ENCODE measurements at places on chromosomes 2 and 18.

DNA sequence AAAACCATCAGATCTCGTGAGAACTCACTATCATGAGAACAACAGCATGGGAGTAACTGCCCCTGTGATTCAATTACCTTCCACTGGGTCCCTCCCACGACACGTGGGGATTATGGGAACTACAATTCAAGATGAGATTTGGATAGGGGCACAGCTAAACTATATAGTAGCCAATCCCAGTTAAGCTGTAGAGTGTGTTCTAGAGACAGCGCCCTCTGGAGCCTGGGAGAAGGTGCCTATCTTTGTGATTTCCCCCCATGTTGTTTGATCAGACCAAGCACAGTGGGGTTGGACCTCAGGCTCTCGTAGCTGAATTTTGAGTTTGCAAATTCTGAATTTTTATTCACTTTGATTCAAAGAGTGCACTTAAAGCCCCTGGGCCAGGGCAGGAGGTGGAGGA is 108.2 kb upstream of the TWIST2 start:
- DNase-seq = no peak
- peaks cover 15% of the 10 kb centered on the region for H3K27me3 ChIP-seq
- no peaks in the 10 kb centered on the region for H3K4me1 ChIP-seq
- no peaks in the 10 kb centered on the region for H3K36me3 ChIP-seq
- H3K27ac ChIP-seq = no peak overlapping the region

DNA sequence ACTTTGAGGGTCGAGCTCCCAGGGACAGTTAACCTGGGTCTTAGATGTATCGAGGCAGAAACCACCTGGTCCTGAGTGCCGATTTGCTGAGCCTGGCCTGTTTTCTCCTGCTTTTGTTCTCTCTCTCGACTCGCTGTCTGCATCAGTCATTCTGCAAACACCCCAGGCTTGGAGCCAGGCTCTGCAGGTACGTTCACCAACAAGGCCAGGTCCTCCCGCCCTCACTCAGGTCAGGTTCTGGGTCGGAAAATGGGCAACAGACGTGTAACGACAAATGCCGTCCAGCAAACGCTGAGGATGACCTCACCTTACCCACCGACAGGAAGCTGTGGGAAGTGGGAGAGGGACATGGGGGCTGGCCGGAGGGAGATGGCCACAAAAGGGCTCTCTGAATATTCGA is 57.7 kb upstream of the PXDN start:
- H3K27ac ChIP-seq = no peak overlapping the region
- H3K4me3 ChIP-seq = no peak overlapping the region
- DNase-seq = no peak
- H3K27me3 ChIP-seq = no peaks in the 10 kb centered on the region

DNA sequence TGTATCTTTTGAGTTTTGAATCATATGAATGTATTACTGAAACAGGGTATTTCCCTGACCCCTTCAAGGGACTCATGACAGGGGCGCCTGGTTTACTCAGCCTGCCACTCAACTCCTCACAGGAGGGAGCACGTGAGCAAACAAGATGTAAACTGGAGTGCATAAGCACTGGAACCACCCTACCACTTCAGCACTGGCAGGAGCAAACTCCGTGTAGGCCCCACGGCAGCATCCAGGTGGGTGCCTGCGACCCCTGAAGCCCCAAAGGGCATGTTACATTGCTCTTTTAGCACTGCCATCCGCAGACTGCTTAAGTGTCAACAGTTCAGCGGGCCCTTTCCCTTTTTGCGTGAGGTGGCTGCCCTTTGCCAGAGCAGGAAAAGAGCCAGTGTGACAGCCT is 8.2 kb upstream of the DAPL1 start:
- no peaks in the 10 kb centered on the region for H3K36me3 ChIP-seq
- H3K4me1 ChIP-seq = no peaks in the 10 kb centered on the region
- no peak overlapping the region for H3K4me3 ChIP-seq
- no peaks in the 10 kb centered on the region for H3K27me3 ChIP-seq
- no peak for DNase-seq

DNA sequence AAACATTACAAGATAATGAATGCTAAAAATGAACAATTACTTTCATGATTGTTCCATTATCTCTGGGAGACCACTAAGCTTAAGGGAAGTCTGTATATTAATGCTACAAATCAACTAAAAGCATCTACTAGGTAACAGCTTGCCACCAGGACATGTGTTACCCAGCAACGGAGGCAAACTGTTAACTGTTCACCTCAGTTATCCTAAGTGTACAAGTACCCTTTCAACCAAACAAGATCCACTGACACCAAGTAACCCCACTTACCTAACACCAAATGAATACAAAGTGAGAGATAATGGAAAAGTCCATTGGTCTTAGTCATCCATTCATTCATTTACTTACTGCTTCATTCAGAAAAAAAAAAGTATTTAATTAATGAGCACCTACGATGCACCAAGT is 54.7 kb upstream of the KIDINS220 start:
- H3K4me3 ChIP-seq = no peak overlapping the region
- DNase-seq = no peak
- peaks cover 14% of the 10 kb centered on the region for H3K36me3 ChIP-seq

DNA sequence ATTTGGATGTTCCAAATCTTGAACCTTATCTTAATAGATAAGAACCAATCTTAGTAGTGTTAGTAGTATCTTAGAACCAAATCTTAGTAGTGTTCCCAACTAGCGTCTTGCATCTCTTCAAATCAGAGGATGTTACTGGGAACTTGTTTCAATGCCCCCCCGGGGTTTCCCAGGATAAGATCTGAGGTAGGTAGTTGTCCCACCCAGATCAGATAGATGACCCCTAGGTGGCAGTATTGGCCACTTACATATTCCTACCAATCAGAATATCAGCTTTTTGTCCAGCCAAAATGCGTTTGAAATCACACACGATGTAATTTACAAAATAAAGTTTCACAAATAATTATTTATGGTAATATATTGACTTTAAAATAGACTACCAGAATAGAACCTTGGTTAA is 314.8 kb downstream of the MBD2 start:
- no peaks in the 10 kb centered on the region for H3K36me3 ChIP-seq
- H3K27me3 ChIP-seq = no peaks in the 10 kb centered on the region
- no peak overlapping the region for H3K27ac ChIP-seq
- H3K4me1 ChIP-seq = no peaks in the 10 kb centered on the region
- H3K4me3 ChIP-seq = no peak overlapping the region
- DNase-seq = no peak

- no peaks in the 10 kb centered on the region for H3K27me3 ChIP-seq
- no peak overlapping the region for H3K4me3 ChIP-seq
- no peaks in the 10 kb centered on the region for H3K4me1 ChIP-seq
Observed at GRCh38 chr2:160910681-160911080, 249.5 kb upstream of the TANK start.

DNA sequence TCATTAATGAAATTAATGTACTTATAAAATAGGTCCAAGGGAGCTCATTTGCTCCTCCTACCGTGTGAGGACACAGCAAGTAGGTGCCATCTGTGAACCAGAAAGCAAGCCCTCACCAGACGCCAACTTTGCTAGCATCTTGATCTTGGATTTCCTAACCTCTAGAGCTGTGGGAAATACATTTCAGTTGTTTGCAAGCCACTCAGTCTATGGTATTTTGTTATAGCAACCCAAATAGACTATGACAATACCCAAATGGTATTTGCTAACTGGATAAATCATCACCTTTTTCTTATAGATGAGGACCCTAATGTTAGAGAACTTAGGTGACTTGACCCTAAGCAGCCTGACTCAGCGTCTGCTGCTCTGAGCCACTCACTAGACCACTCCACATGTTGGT is 379.6 kb downstream of the HRH4 start:
- H3K4me3 ChIP-seq = no peak overlapping the region
- no peaks in the 10 kb centered on the region for H3K27me3 ChIP-seq
- DNase-seq = no peak
- H3K27ac ChIP-seq = no peak overlapping the region

DNA sequence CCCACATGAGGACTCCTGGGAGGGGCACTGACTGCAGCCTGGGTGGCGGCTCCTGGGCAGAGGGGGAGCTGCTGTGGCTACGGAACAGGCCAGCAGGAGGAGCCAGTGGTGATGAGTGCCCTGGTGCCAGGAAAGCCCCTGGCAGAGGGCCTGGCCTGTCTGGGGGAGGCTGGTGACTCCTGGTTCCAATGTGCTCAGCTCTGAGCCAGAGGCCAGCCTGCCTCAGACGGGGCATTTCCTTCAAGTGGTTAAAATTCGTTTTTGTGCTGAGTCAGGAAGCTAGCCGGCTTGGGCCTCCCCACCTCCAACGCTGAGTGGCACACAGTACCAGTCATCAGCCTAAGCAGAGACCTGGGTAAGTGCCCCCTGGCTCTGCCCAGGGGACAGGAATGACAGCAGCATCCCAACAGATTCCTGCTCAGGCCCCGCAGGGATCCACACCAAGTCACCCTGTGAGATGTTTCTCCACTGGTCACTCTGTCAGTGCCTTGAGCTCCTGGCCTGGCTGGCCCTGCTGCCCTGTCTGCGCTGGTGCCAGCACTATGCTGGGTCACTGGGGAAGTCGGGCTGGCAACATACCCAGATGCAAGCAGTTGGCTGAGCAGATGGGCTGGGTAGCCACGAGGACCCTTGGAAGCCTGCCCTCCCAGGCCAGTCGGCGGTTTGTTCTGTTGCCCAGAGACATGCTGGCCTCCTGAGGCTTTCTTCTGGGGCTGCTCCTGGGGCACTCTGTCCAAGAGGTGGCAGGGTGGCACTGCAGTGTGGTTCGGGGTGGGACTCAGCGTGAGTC is 7.1 kb upstream of the KLF11 start:
- no peaks in the 10 kb centered on the region for H3K36me3 ChIP-seq
- peaks cover 28% of the 10 kb centered on the region for H3K4me1 ChIP-seq
- DNase-seq = peak; percentile 94
- peak overlapping the region; percentile 80 for H3K27ac ChIP-seq
- H3K4me3 ChIP-seq = no peak overlapping the region
- no peaks in the 10 kb centered on the region for H3K27me3 ChIP-seq

GRCh38 chr2:28398101-28398834 is 5.6 kb downstream of the FOSL2 start:
- no peaks in the 10 kb centered on the region for H3K4me1 ChIP-seq
- peak overlapping the region; percentile 96 for H3K4me3 ChIP-seq
- H3K27ac ChIP-seq = peak overlapping the region; percentile 99

GRCh38 chr2:54053830-54054229 is 61.6 kb upstream of the ACYP2 start:
- H3K4me1 ChIP-seq = peaks cover 2% of the 10 kb centered on the region
- peak overlapping the region; percentile 52 for H3K27ac ChIP-seq
- no peak for DNase-seq
- H3K4me3 ChIP-seq = no peak overlapping the region
- H3K27me3 ChIP-seq = no peaks in the 10 kb centered on the region

- H3K27me3 ChIP-seq = no peaks in the 10 kb centered on the region
- no peaks in the 10 kb centered on the region for H3K4me1 ChIP-seq
- H3K36me3 ChIP-seq = peaks cover 6% of the 10 kb centered on the region
- no peak overlapping the region for H3K4me3 ChIP-seq
- DNase-seq = no peak
- peak overlapping the region; percentile 61 for H3K27ac ChIP-seq
Observed at GRCh38 chr2:237732070-237732469, 66.5 kb upstream of the RBM44 start.
